HS-27A (cell line): ENCODE measurements at places on chromosomes 3 and 15.

- no peak for DNase-seq
These were observed 3.9 kb downstream of the RRP9 start for GRCh38 chr3:51937611-51938450.

DNA sequence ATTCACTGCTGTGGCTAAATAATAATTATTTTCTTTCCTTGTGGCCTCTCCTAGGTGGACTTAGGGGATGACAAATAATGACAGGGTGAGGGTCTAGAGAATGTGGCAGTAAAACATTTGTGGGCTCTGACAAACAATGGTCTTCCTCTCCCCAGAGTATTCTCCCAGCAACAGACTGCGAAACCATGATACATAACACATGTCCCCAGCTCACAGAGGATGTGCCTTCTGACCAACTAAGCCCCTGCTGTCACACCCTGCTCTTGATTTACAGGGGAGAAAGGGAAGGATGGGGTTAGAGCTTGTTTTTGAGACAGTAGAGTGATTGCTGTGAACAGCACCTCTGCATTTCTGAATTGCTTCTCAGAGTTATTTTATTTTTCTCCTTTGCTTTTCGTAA lies 116.6 kb upstream of the CTDSPL start:
- no peak for DNase-seq

- DNase-seq, result peak; percentile 33
These were observed 70.1 kb upstream of the SGO1 start for GRCh38 chr3:20256144-20256543.

- no peak for DNase-seq
These were observed 383.3 kb upstream of the ROBO2 start for GRCh38 chr3:76656531-76657070.

GRCh38 chr15:86076468-86076867 lies 3.2 kb upstream of the AGBL1 start:
- no peak for DNase-seq

DNA sequence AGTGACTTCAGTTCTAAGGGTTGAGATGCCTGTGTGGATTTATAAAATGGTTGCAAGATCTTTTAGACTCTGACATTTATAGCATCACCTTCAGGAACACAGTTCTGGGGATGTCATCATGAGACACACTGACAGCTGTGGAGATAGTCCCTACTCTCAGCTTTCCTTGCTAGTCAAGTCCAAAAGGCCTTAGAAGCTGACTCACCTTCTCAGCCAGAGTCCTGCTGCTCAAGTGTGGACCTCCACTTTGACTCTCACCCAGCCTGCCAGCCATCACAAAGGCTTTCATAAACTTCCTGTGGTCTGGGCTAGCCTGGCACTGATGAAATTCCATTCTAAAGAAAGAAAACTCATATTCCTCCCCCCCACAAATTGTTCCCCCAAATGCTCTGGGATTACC lies 44.8 kb downstream of the TMEM39A start:
- DNase-seq, result no peak

DNA sequence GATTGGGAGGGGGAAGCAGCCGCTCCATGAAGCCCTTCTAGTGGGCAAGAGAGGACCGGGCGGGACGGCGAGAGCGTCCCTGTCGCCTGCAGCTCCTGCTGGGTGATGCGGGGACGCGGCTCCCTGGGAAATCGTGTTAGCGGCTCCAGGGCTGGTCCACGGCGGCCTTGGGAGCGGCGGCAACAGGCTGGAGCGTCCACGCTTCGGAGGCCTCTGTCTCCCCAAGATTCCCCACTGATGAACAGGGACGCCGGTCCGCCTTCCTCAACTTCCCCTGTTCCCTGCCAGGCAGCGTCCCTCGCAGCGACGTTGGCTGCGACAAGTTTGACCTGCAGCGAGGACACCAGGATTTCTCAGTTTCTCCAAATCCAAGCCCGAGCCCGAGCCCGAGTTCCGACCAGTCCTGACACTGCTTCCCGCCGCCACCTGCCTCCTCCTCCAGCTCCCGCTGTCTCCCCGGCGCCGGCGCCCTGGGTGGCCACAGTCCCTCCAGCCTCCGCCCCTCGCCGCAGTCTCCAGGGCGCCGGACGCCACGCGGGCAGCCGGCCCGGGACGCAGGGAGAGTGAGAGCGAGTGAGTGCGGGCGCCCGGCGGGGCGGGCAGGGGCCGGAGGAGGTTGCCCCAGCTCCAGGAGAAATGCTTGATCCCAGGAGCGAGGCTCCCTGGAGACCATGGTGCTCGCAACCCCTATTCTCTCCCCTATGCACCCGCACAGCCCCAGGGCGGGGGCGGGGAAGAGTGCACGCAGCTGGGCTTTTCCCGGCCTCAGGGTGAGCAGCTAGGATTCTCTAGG lies 78.1 kb upstream of the RNF7 start:
- DNase-seq, result no peak

- DNase-seq, result no peak
These were observed 944.4 kb downstream of the VGLL3 start for GRCh38 chr3:86046436-86047136.

DNA sequence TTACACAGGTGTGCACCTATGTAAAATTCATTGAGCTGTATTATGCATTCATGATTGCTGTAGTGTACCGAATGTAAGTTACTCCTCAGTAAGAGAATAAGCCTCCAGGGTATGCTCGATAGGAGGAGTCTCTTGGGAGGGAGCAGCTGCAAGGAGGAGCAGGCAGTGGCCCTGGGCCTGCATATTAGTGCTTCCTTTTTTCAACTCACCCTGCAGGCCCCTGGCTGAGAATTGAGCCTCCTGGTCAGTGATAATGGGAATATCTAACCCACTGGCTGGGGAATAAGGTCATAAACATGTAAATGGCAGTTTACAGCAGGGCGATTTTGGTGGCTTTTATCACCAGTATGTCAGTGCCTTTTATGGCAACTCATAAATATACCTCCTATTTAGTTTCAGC lies 21.7 kb upstream of the SFMBT1 start:
- no peak for DNase-seq

DNA sequence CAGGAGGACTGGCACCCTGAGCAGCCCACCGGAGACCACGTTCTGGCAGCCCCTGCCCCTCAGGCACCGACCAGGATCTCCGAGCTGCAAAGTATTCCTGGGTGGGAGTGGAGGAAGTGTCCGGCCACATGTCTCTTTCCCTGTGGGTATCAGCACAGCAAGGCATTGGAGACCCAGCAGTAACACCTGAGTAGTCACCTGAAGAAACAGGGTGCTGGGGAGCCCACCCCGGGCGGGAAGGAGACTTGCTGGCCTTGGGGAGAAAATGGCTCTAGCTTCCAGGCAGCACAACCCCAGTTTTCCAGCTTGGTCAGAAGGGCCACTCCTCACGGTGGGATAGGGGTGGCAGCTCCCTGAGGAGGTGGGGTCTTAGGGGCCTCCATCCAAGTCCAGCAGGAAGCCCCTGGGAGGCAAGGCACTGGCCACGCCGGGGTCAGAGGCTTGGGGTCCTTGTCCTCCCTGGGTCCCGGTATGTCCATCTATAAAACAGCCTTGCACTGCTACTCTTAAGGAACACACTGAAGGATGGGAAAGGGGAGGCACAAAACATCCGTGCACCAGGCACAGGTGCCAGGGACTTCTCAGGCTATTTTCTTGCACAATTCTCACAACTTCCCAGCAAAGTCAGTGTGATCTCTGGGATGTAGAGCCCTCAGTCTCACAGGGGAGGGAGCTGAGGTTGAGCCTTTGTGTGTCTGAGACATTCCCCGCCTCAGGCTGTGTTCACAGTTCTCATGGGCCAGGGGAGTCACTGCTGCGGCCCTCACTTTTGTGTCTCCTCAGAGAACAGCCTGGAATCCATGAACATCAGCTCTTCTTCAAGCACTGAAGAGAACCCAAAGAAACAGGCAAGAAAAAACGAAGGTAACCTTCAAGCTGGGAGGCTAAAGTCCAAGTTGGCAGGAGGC lies 11.9 kb downstream of the CFAP100 start:
- DNase-seq, result no peak

DNA sequence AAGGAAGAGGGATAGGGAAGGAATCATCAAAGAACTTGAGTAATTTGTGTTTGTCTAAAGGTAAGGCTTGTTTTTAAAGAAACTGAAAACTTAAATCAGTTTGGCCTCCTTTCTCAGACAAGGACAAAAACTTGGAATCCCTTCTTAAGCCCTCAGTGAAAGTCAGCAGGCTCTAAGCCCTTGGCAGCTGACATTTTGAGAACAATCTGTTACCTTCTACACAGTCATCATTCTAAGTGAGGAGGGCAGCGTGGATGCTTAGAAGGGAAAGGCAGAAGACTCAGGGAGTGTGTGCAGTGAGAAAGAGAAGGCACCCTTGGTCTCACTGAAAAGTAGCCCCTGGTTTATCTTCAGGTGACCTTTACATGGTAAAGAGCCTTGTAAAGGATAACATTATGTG lies 10.8 kb downstream of the HSPBAP1 start:
- DNase-seq, result no peak

GRCh38 chr3:88219138-88219792 lies 69.5 kb downstream of the C3orf38 start:
- peak; percentile 35 for DNase-seq

DNA sequence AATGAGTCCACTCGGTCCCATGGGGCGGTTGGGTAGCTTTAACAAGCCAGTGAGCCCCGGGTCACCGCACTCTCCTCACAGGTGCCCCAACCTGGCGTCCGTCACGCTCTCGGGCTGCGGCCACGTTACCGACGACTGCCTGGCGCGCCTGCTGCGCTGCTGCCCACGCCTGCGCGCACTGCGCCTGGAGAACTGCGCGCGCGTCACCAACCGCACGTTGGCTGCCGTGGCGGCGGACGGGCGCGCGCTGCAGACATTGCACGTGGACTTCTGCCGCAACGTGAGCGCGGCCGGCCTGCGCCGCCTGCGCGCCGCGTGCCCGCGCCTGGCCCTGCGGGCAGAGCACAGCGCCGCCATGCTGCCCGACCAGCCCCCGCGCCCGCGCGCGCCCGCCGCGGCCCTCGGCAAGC lies 3.4 kb downstream of the FBXL22 start:
- peak; percentile 76 for DNase-seq

GRCh38 chr3:85586018-85586417 lies 627.2 kb downstream of the CADM2 start:
- no peak for DNase-seq

DNA sequence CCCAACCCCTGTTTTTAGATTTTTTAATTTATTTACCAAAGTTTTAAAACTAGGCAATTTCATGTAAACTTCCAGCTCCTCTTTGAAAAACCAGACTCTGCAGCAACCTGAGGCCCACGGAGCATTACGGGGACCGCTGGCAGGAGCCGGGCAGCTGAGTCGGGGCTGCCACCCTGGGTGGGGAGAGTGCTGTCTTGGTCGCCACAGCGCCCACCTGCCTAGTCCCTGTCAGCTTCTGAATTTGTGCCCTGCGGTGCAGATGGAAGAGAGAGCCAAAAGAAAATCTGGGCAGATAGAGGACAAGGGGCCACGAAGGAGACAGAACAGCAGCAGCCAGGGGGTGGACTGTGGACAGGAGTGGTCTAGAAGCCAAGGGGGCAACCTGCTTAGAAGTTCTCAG lies 34.6 kb downstream of the PXYLP1 start:
- no peak for DNase-seq

- no peak for DNase-seq
These were observed 121.9 kb upstream of the MEF2A start for GRCh38 chr15:99443768-99444446.

- no peak for DNase-seq
These were observed 70.7 kb downstream of the SEMA5B start for GRCh38 chr3:122956693-122957455.

- no peak for DNase-seq
These were observed 69.5 kb downstream of the CCDC54 start for GRCh38 chr3:107446706-107447105.

GRCh38 chr3:25817107-25817506 lies 27.2 kb downstream of the OXSM start:
- no peak for DNase-seq

DNA sequence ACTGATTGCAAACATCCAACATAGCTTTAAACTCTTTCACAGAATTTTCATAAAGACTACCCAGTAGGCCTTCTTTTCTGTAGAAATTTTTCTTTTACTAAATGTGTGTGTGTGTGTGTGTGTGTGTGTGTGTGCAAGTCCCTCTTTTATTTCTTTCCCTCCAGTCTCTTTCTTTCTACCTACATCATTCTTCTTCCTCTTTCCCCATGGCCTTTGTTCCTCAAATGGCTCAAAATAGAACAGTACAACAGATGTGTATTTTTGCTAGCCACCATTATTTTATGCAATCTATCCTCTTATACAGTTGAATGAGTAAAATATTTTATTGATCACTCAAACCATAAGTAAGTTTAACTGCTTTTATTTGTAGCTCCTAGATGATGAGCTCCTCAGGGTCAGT lies 76.4 kb downstream of the USF3 start:
- no peak for DNase-seq

GRCh38 chr3:30518181-30518864 lies 88.1 kb upstream of the TGFBR2 start:
- DNase-seq, result no peak

GRCh38 chr3:131371688-131372066 lies 9.9 kb upstream of the NUDT16 start:
- no peak for DNase-seq

DNA sequence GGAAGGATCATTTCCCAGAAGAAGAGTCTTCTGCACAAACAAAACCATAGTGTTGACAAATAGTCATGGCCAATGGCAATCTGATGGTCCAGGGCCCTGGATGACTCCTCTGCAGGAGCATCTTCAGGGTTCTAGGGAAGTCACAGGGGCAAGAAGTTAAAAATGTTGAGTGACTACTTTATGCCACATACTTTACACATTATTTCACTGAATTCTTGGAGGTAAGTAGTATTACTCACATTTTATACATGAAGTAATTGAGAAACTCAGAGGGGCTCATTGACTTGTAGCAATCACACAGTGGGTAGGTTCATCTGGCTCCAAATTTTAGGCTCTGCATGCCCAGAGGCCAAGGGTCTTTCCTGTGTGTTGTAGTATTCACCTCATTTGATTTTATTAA lies 430.2 kb upstream of the MCTP2 start:
- no peak for DNase-seq

DNA sequence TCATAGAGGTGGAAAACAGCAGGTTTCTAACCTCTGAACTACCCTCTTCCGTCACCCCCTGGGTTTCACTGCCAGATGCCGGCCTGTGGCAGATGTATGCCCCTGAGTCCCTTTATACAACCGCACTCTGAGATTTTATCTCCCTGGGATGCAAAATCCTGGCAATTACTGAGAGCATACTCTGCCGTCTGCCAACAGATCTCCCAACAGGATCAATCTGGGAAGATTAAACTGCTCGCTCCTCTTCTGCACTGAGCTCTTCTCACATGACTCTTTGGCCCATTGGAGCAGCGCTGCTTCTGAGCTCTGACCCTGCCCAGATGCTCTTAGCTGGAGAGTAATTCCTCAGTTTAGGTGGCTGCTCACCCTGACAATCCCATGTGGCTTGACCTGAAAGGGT lies 133.2 kb downstream of the LIPC start:
- DNase-seq, result no peak
